IPS-NIHi11 (cell line): ENCODE measurements at places on chromosomes 6 and 20.

DNA sequence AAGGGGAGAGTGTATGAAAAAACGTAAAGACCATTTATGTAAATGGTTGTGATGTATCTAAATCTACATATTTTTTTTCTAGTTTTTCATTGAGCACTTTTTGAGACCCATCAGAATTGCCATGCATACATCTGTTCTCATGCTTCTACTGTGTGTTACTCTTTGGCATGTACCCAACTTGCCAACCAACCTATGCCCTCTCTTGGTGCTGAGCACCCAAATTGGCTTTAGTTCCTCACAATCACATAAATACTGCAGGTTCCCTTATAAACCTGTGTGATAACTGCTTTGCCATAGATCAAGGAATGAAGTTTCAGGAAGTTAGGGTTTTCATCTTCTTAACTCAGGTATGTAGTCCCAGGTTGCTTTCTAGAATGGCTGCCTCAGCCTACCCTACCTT lies 7.8 kb downstream of the ENPP3 start:
- no peak for DNase-seq

GRCh38 chr6:43276577-43277305 lies 21.3 kb upstream of the SLC22A7 start:
- no peak for DNase-seq

DNA sequence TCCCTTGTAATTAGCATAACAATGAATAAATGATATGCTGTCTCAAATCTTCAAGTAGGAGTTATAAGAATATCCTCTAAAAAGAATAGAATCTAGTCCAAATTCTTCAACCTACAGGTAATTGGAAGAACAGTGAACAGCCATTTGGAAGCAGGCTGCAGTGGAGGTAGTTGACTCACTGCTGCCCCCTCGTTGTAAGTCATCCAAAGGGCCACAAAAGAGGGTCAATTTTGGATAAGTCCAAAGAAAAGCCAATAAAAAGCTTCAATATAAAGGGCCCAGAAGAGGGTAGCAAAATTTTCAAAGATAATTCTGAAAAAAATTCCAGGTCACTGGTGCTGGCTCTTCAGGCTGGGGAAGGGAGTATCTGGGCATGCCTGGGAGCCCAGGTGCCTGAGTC lies 60.8 kb upstream of the SSTR4 start:
- DNase-seq, result peak; percentile 46

- no peak for DNase-seq
These were observed 567.4 kb upstream of the PTCHD4 start for GRCh38 chr6:48678390-48678789.

DNA sequence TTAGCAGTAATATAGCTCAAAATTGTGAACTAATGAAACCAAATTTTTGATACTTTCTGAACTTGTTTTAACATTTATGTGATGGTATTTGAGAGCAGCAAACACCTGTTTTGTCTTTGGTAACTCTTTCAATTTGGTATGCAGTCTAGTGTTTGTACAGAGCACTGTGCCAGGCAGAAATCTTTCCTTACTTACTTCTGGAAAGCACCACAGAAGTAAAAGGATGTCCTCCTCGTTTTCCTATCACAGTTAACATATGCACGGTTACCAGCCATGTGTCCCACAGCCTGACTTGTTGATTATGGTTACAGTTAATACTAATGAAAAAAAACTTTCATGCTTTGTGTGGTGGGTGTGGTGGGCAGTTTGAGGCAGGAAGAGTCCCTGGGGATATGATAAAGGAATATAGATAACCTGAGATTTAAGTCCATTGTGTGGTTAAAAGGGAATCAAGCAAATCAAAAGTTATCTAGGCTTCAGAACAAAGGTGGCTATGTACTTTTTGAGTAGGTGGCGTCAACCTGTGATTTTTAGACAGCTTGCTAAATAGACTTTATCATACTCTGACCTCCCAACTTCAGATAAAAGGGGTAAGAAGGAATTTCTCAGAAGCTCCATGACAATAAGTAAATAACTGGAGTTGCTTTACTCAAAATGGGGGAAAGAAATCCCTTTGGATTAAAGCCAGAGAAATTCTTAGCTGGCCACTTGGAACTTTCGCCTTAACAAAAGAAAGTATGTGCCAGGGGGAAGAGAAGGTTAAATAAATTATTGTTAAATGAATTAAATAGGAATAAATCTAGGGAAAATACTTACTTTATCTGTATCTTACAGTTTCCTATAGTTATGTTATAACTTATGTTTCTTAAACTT lies 20.1 kb upstream of the COL10A1 start:
- DNase-seq, result no peak

GRCh38 chr6:28206928-28207509 lies 18.1 kb upstream of the ZSCAN9 start:
- DNase-seq, result peak; percentile 24

DNA sequence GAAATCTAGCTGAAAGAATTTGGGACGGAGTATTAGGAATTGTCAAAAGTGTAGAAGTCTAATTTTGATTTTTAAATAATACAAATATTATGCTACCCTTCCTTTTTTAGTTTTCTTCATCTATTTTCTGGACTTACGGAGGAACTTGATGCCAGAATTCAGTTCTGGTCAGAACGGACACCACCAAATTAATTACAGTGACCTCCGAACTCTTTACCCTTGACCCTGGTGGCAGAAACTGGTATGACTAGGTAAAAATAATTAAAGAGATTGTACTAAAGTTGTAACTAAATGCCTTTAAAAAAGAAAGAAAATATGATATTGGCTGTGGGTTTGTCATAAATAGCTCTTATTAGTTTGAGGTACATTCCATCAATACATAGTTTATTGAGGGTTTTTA lies 751.1 kb upstream of the MAP3K7 start:
- no peak for DNase-seq

GRCh38 chr6:25547797-25548196 lies 104.2 kb upstream of the SCGN start:
- no peak for DNase-seq

DNA sequence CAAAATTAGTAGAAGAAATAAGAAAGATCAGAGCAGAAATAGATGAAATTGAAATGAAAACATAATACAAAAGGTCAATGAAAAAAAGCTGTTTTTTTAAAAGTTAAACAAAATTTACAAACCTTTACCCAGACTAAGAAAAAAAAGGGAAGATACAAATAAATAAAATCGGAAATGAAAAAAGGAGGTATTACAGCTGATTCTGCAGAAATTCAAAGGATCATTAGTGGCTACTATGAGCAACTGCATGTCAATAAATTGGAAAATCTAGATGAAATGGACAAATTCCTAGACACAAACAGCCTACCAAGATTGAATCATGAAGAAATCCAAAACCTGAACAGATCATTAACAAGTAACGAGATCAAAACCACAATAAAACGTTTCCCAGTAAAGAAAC lies 59.2 kb downstream of the ZFP64 start:
- no peak for DNase-seq

DNA sequence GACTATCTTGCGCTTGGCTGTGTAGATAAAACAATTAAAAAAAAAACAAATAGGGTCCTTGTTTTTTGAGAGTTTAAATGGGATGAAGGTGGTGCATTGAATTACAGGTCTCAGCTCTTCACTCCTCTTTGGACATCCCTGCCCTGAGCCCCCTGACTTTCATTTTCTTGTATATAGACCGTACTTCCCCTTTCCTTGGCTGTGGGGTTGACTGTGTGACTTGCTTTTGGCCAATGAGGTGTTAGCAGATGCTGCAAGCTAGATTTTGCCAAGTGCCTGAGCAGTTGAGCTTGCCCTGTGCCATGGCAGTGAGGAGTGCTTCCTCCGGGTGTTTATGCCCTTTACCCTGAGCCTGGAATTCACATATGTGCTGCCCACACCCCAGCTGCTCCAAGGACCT lies 386.1 kb upstream of the ZFP64 start:
- no peak for DNase-seq

- DNase-seq, result peak; percentile 62
These were observed 291.9 kb upstream of the PRDM1 start for GRCh38 chr6:105794239-105794638.

DNA sequence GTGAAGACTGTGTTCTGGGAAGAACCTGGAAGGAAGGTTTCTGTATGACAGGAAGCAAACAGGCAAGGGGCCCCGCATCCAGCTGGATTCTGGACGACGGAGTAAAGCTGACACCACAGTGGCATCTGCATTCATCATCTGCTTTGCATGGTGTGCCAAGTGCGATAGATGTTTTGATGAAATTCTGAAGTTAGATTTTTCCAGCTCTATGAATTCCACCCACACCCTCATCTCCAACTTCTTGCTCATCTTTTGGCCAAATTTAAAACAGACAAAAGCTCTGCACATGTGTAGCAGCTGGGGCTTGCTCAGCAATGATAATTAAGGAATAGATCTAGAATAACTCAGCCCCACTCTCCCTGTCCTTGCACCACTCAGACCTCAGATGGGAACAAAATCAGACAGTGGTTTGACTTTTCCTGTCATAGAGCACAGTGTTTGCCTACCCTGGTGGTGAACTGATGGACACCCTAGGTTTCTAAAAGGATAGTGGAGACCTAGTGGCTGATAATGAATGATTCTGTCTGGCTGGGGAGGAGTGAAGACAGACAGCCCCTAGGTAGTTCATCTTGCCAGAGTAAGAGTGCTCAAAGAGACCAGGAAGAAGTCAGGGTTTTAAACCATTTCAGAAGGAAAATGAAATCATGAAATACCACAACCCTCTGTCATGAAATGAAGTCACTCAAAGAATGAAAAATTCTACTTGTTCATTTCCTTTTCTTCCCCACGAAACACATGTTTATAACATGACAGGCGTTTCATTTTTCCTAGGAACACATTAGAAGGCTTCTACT lies 85.8 kb downstream of the BCAS1 start:
- no peak for DNase-seq

DNA sequence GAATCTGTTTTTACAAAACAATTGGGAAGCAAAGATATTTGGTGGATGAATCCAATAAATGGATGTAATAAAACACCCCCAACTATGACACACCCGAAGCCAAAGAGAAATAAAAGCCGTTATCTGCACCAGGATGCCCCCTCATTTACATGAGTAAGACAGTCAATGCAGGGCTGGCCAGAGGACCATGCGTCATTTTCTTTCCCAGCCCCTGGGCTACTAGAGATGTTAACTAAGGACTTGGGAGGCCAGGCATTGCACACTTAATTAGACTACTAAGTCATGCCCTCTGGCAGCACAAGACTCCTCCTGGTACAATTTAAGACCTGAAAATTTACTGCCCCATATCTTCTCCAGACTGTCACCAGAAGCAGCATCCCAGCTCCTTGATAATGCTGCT lies 3.2 kb downstream of the LEMD2 start:
- DNase-seq, result no peak

DNA sequence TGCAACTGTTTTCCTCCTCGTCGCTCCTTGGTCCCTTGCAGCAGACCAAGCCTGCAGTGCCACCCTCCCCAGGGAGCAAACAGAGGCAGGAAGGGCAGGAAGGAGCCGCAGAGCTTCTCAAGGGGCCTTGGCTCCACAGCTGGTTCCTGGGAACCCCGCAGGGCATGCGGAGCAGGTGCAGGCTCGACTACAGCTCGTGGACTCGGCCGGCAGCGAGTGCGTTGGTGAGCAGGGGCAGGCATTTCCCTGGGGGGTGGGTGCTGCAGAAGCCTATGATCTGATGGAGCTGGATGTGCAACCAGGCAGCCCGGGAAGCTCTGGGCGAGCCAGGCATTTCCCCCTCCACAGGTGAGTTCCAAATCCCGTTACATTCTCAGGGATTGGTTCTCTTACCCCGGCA lies 37.1 kb downstream of the FRMD1 start:
- DNase-seq, result no peak

DNA sequence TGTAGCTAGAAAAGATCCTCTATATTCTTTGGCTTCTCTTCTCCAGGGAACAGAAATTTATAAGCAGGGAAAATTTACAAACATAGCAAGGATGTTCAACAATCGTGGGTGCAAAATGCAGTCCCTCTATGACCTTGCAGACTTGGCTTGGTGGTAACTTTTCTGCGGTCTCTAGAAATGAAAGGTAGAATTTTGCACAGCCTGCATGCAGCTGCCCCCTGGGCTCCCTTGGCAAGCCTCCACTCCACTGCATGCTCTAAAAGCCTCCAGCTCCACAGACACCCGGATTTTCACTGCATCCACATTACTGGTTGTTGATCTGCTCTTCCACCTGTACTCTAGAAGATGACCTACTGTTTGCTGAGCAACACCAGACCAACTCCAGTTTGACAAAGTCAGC lies 236.5 kb upstream of the EYS start:
- no peak for DNase-seq

GRCh38 chr20:53769041-53769440 lies 175.4 kb upstream of the ZNF217 start:
- DNase-seq, result no peak

GRCh38 chr20:10671919-10672623 lies 1.7 kb downstream of the JAG1 start:
- peak; percentile 19 for DNase-seq

GRCh38 chr6:122399055-122399347 lies 451 bp upstream of the HSF2 start:
- no peak for DNase-seq

DNA sequence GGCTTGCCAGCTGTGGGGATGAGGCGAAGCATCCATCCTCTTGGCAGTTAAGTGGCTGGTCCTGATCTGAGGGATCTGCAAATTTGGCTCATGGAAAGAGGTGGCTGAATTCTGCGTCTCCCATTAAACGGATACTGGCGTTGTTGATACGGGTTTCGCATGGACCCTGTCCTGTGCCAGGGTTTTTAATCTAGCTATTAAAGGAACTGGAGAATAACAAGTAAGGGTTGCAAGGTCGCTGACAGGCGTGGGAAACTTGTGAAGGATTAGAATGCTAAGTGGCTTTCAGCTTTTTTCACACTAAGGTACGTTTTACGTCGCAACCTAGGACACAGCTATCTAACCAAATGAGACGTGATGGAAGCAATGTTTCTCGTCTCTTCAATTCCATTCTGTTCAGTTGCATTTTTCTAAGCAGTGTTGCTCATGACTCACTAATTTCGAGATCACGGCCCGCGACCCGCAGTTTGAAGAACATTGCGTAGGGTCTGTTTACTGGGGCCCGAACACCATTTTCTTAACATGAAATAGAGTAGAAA lies 852 bp downstream of the GMNN start:
- no peak for DNase-seq

DNA sequence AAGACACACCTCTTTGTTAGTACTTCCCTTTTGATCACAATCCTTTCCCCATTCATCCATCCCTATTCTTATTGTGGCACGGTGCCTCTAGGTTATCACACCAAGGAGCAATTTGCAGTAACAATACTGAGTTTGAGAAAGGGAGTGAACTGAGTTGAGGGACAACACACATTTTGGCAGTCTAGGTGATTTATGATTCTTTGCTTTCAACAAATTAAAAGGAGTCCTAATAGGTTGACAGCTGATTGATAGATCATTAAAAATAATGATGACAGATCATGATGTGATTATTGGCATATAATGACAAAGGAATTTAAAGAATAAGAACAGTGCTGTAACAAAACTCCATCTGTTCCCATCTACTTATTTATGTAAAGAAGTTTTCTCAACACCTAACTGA lies 36.7 kb downstream of the IMPG1 start:
- DNase-seq, result no peak

- DNase-seq, result peak; percentile 62
These were observed 86.3 kb upstream of the PROKR2 start for GRCh38 chr20:5402903-5403531.
